ENCODE measurements at places on chromosomes 1 and 21. TPM values are rescaled to one million over a fixed set of nuclear protein-coding genes. Genes with fewer than 3 reads are reported as not detected.

BARHL2 gene
- total RNA-seq: not detected

DNA sequence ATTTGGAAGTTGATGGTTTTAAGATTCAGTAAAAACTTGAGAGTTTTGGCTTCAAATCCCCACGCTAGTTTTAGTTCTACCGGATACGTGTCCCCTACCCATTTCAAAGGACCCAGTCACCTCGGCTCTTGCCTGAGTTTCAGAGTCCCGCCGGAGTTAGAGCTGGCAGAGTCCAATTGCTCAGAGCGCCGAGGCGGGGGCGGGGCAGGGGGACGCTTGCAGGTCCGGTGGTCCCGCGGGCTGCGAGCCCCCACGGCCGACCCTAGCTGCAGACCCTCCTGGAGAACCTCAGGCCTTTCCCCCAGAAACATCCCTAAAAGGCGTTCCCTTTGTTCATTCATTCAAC lies 765 bp upstream of the VPS45 start:
- no peak for DNase-seq

GRCh38 chr1:37892151-37893047 lies 33.0 kb upstream of the MTF1 start:
- no peak for DNase-seq

DNA sequence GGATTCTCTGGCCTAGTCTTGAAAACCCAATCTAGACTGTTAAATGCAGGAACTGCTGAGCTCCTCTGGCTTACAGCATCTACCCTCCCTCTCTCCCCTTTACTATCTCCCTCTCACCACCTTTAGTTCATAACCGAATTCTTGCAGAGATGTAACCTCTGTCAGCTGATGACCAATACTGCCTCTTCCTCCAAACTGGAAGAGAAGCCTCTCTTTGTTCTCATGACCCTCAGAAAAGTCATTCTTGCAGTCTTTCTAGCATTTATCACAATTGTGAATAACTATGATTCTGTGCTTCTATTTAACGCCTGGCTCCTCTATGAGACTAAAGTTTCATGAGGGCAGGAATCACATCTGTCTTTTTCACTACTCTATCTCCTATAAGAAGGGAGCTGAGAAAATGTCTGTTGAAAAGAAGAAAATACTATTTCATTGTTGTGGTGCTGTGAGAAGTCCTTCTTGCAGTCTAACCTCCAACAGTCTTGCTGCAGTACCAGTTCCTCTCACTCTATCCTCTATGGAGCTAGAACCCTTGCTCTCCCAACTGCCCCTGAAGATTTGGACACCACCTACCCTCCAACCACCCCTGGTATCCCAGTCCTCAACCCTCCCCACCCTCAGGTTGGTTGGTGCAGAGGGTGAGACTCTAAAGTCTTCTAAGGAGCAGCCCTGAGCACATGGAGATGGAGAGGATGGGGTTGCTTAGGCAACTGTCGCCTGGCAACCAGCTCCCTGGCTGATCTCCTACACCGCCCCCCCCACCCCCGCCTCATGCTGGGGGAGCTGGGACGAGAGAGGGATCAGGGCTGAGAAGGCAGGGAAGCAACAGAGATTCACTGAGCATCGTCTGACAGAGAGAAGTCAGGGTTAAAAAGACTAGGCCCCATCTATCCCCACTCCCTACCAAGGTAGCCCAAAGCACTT lies 13.9 kb downstream of the MEF2D start:
- no peak for DNase-seq

DNA sequence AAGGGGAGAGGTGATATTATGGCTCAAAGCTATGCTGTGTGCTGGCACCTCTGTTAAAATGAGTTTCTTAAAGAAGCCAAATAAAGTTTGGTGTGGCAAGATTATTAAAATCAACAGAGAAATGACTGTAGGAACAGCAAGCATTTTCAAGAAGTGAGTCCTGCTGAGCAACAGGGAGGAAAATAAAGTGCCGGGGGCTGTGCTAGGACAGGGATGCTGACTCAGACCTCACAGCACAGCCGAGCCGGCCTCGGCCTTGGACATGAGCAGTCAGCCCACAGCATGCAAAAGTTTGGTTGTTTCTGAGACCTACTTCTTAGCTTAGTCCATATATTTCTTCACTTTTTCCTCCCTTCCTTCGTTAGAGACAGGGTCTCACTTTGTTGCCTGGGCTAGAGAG lies 19.2 kb downstream of the CNIH3 start:
- no peak for DNase-seq

DNA sequence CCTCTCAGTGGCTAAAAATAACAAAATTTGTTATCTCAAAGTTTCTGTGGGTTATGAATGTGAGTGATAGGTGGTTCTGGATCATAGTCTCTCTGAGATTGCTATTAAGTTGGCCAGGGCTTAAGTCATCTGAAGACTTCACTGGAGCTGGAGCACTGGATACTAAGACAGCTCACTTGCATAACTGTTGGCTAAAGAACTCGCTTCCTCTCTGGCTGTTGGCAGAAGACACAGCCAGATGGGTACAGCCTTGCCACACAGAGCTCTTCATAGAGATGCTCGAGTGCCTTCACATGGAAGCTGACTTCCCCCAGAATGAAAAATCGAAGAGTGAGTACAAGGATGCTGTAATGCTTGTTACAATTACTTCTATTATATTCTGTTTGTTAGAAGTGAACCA lies 333.8 kb downstream of the ZP4 start:
- no peak for DNase-seq

GRCh38 chr1:179968284-179968993 lies 13.8 kb downstream of the CEP350 start:
- DNase-seq: no peak

GRCh38 chr1:181816608-181817007 lies 244.9 kb downstream of the ZNF648 start:
- DNase-seq: no peak
